ENCODE measurements at places on chromosomes 1 and 21.

GRCh38 chr1:38303843-38304242, 257.2 kb upstream of the POU3F1 start:
- no peak for DNase-seq

DNA sequence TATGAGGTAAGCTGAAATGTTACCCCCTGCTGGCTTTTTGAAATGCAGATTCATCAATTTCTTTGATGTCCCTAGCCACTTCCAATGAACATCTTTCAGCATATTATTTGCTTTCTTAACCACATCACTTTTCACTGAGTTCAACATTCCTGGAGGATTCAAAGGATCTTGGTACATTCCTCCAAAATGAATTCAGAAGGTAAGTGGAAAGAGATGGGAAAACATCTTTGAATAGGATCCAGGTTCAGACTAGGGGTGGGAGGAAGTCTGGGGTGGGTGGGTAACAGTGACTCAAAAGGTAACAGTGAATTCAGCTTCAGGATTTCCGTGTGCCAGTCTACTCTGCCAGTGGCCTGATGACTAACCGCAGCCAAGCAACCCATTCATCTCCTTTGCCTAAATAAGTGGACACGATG, 180.7 kb downstream of the ZC3H11B start:
- no peak for DNase-seq

DNA sequence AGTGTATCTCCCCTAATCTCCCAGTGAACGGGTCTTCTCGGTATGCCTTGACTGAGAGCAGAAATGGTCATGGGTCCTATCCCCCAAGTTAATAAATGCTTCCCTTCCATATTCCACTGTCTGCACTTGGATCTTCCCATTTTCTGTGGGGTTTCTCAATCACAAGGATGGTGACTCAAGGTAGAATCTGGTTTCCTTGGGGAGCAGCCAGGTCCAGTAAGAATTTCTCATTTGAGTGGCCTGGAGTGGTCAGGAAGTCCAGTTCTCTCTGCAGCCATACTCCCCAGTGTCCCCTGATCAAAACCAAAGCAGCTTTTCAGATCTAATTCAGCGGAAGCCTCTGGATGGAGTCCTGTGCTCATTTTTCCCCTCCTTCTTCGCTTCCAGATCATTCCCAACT, 14.8 kb upstream of the SLC27A3 start:
- no peak for DNase-seq

- DNase-seq, result peak; percentile 64
Observed at GRCh38 chr1:215710036-215710898, 143.2 kb downstream of the KCTD3 start.

GRCh38 chr1:200409203-200409760, 554 bp downstream of the ZNF281 start:
- no peak for DNase-seq

Data from NCI-H510A treated with DMSO at 0.1 percent for 48 hours (cell line).